ENCODE measurements at places on chromosomes 3 and 15. TPM values are rescaled to one million over a fixed set of nuclear protein-coding genes. Genes with fewer than 3 reads are reported as not detected.

DNA sequence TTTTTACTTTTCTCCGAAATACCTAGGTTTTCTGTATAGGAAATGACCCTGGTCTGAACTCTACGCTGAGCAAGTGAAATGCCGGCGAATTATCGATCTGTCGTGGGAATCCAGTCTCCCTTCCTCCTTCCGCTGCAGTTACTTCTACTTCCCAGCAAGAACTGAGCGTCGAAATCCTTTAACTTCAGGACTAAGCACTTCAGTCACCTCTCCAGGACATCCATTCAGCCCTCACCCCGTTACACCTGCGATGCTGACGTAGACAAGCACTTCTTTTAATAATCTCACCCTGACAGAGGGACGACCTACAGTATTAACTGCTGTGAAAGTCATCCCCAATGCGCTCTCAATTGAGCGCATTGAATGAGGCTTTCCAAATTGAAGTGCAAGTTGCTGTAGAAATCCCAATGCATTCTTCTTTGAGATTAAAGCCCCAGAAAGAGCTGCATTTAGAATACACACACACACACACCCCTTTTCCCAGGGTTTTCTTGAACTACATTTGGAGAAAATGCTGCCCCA is 1.3 kb downstream of the TOP2B start:
- DNase-seq: peak; percentile 53

Gene CELSR3
- 3.3 TPM for total RNA-seq

DNA sequence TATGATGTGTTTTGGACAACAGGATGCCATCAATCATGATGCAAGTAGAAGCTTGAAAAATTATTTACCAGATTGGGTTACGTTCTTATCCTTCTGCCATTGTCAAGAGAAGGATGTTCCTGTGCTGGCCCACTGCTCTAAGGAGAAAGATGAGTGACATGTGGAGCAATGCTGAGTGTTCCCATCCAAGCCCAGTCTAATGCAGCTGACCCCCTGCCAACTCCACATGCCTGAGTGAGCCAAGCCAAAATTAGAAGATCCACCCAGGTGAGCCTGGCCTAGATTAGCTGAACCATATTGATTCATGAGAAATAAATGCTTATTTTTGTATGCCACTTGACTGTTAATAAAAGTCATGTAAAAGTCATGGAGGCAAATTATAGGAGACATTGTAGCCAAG is 446.5 kb downstream of the CNTN3 start:
- no peak for DNase-seq

- DNase-seq: no peak
Measured at GRCh38 chr3:52574056-52574965, 37.9 kb downstream of the UQCC5 start.

- peak; percentile 52 for DNase-seq
Measured at GRCh38 chr3:14633819-14634424, 17.6 kb upstream of the CCDC174 start.

Gene PLEKHO2
- 24.1 TPM for total RNA-seq

- peak; percentile 32 for DNase-seq
Measured at GRCh38 chr3:52532838-52533622, 627 bp downstream of the NT5DC2 start.

DNA sequence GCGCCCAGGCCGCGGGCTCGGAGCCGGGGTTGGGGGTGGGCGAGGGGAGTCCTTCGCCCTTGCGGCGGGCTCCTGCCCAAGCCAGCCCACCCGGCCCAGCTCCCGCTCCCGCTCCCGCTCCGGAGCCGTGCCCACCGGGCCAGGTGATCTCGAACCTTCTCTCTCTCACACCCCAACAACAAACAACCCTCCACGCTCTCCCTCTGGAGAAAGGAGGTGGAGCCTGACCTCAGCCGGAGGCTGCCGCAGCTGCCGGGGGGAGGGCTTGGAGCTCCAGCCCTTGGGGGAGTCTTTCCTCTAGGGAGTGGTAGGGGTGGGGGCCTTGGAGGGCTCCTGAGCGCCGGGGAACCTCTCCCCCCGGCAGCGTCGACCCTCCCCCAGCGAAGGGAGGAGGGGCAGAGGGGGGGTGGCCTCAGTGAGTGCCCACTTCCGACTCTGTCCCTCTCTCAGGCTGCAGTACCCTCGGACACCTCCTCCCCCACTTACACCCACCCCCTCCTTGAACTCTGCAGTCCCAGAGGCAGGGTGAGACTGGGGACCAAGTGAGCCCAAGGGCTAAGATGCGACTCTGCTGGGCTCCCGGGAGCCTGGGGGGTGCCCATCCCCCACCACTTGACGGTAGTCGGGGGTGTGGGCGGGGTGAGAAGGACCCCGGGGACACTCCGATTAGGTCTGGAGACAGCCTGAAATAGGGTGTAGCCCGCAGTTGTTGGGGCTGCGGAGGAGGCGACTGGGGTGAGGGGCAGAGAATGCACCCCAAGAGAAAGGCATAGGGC is 4.4 kb upstream of the BAHD1 start:
- DNase-seq: no peak

Gene PP2D1
- not detected for total RNA-seq

DNA sequence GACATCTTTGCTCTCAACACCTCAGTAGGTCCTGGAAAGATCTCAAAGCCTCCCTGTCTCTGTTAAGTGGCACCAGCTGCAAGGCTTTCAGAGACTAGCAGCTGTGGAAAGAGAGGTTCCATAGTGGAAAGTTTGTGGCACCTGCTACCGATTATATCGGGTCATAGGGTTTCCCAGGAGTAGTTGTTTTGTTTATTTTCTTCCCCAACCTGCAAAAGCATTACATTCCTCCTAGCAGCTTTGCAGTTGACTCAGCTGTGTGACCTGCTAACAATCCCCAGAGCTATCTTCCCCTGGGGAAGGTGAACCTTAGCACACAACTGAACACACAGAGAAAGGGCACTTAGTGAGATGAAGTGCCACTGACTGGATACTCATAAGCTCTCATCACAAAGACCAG is 598.9 kb upstream of the GRM7 start:
- DNase-seq: no peak

DNA sequence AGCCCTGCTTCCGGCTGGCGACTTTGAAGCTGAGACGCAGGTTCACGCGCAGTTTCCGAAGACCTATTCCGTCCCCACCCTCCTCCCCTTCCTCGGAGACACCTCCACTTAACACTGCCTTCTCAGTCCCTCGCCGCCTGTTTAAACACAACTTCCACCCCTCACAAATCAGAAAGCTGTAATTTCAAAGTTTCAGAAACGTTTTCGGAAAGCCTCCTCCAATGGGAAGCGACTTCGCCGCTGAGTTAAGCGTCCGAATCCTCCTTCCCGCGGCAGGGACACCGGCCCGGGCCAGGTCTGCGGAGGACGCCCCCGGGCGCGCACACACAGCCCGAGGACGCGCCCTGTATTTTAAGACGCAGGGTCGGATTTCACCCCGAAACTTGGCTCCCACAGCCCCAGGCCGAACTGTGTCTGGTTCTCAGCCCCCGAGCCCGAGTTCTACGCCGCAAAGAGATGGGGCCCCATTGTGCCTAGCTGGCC is 559 bp upstream of the LRRN1 start:
- no peak for DNase-seq

Gene SPCS1
- 94.7 TPM for total RNA-seq

Gene SEMA3G
- 0.22 TPM for total RNA-seq

- DNase-seq: no peak
Measured at GRCh38 chr3:197447057-197447456, 108.7 kb downstream of the BDH1 start.

GRCh38 chr3:21534462-21534861 is 216.5 kb downstream of the ZNF385D start:
- DNase-seq: no peak

Gene AMT
- 7.6 TPM for total RNA-seq

GRCh38 chr3:168165390-168166269 is 69.9 kb upstream of the GOLIM4 start:
- DNase-seq: no peak

Gene UCN2
- not detected for total RNA-seq

DNA sequence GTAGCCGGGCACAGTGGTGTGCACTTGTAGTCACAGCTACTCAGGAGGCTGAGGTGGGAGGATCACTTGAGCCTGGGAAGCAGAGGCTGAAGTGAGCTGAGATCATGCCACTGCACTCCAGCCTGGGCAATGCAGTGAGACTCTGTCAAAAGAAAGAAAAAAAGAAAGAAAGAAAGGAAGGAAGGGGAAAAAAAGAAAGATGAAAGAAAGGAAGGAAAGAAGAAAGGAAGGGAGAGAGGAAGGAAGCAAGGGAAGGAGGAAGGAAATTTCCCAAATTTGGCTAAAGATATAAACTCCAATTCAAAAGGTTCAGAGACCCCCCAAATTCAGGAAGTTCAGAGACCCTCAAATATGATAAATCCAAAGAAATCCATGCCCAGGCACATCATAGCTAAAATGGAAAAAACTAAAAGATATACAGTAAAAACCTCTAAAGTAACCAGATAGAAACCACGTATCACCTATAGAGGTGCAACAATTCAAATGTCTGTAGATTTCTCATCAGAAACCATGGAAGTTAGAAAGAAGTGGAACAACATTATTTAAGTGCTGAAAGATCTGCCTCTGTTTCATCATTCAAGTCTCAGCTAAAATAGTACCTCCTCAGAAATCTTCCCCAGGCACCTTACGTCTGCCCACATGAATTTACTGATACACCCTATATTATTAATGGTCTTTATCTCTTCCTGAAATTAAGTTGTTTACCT is 10.7 kb downstream of the DET1 start:
- DNase-seq: no peak

- no peak for DNase-seq
Measured at GRCh38 chr3:197293605-197294237, 4.7 kb downstream of the DLG1 start.

Gene PLXND1
- total RNA-seq: 72.5 TPM

DNA sequence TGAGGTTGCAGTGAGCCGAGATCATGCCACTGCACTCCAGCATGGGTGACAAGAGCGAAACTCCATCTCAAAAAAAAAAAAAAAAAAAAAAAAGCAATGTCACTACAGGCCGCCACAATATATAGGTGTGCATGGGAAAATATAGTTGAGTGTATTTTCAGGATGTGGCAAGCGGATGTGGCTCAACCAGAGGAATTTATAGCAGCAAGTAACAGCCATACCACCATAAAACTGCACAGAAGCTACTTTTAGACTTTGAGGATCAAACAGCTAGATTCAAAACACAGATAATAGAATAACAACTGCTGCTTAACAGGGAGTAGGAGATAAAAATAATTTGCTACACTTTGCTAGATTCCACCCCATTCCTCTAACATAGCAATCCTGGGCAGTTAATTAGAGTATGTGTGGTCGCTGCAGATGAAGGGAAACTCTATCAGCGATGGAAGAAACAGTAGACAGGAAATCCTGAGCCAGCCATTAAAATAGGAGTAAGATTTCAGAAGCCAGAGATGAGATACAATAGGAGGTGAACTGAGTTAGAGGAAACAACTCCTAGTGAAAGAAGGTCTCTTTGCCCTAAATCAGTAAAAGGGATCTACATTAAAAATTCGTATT is 318.7 kb upstream of the STT3B start:
- peak; percentile 87 for DNase-seq

Gene MORC1
- total RNA-seq: not detected

Gene C3orf70
- total RNA-seq: not detected

- no peak for DNase-seq
Measured at GRCh38 chr15:97981058-97981457, 20.6 kb downstream of the ARRDC4 start.

GRCh38 chr15:39511000-39511915 is 69.6 kb upstream of the THBS1 start:
- DNase-seq: no peak

DNA sequence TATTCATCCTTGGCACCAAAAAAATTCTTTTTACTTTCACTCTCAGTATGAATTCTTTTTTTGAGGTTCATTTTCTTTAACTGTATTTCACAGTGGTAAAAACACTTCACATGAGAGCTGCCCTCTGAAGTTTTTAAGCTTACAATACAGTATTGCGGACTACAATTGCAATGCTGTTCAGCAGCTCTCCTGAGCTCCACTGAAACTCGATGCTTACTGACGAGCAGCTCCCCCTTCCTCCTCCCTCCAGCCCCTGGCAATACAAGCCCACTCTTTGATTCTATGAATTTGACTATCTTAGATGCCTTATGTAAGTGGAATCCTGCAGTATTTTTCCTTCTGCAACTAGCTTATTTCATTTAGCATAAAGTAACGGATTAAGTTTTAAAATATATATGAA is 183.4 kb downstream of the ADAMTS17 start:
- DNase-seq: no peak

Gene KIF7
- total RNA-seq: not detected
